Memory B cell (primary cell): ENCODE measurements at places on chromosomes 1 and 21.

DNA sequence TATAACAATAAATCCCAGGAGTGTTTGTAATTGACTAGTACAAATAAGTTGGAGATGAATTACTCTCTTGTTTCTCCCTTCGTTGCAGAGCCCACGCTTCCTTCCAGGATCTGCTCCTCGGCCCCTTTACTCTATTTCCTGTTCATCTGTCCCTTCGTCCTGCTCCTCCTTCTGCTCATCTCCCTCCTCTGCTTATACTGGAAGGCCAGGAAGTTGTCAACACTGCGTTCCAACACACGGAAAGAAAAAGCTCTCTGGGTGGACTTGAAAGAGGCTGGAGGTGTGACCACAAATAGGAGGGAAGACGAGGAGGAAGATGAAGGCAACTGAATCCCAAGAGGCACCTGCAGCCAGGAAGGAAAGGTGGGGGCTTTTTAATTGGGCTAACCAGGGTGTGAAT, 26.4 kb upstream of the TTF2 start:
- no peaks in the 10 kb centered on the region for H3K4me1 ChIP-seq
- H3K27me3 ChIP-seq = no peaks in the 10 kb centered on the region
- no peaks in the 10 kb centered on the region for H3K36me3 ChIP-seq

- H3K4me1 ChIP-seq = no peaks in the 10 kb centered on the region
- peaks cover 5% of the 10 kb centered on the region for H3K36me3 ChIP-seq
- H3K27ac ChIP-seq = no peak overlapping the region
- DNase-seq = no peak
- H3K27me3 ChIP-seq = peaks cover 2% of the 10 kb centered on the region
Measured at GRCh38 chr1:220817907-220818306, 31.2 kb downstream of the MTARC1 start.

DNA sequence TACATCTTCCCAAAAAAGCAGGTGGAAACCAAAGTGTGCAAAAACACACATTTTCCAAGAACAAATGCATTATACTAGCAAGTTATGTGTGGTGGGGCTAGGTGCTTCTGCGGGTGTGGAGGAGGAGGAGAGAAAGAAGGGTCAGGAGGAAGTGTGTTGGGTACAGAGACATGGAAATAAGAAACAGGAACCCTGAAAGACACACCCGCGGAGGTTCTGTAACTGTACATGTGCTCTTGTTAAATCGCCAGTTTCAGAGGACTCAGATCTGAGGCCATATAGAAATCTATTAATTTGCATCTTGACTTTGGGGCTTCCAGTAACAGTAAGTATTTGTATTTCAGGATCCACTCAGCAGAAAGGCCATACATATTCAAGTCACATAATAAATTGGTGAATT, 30.9 kb downstream of the ERG start:
- H3K27me3 ChIP-seq = peaks cover 5% of the 10 kb centered on the region
- H3K27ac ChIP-seq = no peak overlapping the region
- no peak for DNase-seq
- no peak overlapping the region for H3K4me3 ChIP-seq
- no peaks in the 10 kb centered on the region for H3K36me3 ChIP-seq

GRCh38 chr1:43975249-43975961, 645 bp downstream of the ATP6V0B start:
- no peak for DNase-seq
- peak overlapping the region; percentile 91 for H3K27ac ChIP-seq
- peaks cover 19% of the 10 kb centered on the region for H3K36me3 ChIP-seq

DNA sequence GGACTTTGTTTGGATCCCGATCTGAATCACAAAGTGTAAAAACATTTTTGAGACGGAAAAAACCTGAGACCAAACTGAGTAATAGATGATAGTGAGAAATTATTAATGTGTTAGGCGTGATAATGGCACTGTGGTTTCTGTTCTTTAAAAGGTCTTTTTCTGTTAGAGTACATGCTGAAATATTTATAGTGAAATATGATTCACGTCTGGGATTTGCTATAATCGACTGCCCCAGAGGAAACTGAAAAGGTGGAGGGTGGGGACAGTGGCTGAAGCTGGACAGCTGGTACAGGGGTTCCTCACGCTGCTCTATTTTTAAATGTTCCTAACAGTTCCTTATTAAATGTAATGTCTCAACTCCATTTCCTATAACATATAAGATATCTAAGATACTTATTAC, 11.2 kb downstream of the URB1 start:
- H3K36me3 ChIP-seq = peaks cover 39% of the 10 kb centered on the region
- H3K4me1 ChIP-seq = peaks cover 2% of the 10 kb centered on the region
- no peak overlapping the region for H3K27ac ChIP-seq
- no peak for DNase-seq

DNA sequence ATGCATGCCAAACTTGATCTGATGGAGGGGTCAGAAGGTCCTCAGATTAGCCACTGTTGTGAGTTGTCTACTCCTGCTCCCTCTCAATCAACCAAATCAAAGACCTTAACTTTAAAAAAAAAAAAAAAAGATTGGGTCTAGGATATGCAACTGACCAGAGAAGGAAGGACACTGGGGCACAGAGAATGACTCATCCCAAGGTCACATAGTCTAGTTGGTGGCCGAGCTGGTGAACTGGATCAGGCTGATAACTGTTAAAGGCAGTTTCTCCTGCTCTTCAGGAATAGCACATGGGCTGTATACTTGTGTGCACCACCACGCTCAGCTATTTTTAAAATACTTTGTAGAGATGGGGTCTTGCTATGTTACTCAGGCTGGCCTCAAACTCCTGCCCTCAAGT, 14.8 kb upstream of the S100A7 start:
- H3K4me3 ChIP-seq = no peak overlapping the region
- DNase-seq = no peak
- peaks cover 6% of the 10 kb centered on the region for H3K36me3 ChIP-seq
- H3K27me3 ChIP-seq = peaks cover 16% of the 10 kb centered on the region

DNA sequence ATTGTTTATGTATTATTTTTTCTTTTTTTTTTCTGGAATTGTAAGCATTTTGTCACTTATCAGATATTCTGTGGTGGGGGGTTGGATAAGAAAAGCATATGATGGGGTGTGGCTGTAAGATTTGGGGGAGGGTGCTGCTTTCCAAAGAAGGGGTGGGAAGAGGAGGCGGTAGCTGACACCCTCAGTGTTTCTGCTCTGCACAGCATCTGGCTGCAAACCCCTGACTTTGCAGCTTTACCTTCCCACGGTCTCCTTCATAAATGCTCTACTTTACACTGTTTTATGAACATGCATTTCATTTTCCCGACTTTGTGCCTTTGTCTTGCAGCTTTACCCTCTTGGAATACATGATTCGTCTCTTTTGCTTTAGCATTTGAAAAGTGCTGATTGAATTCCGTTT, 7.6 kb downstream of the FMN2 start:
- no peak overlapping the region for H3K27ac ChIP-seq
- peaks cover 7% of the 10 kb centered on the region for H3K27me3 ChIP-seq
- no peak overlapping the region for H3K4me3 ChIP-seq
- DNase-seq = no peak
- H3K4me1 ChIP-seq = no peaks in the 10 kb centered on the region

DNA sequence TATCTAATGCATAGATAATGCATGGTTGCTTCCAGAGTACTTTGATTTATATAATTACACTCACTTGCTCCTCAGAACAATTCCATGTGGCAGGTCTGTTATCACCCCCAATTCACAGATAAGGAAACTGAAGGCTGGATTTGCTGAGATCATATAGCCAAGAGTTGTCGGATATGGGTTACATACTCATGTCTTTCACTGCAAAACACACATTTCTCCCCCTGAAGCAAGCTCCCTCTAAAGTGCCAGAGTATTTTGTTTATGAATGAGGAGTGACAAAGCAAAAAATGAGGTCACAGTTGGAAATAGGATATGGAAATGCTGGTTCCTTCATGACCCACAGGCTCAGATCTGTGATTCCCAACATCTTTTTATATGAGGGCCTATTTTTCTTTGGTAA, 134.2 kb downstream of the ROR1 start:
- H3K27me3 ChIP-seq = peaks cover 9% of the 10 kb centered on the region
- no peak overlapping the region for H3K4me3 ChIP-seq
- no peaks in the 10 kb centered on the region for H3K36me3 ChIP-seq
- DNase-seq = no peak
- H3K4me1 ChIP-seq = peaks cover 5% of the 10 kb centered on the region

- H3K27me3 ChIP-seq = no peaks in the 10 kb centered on the region
- H3K4me1 ChIP-seq = peaks cover 29% of the 10 kb centered on the region
- H3K4me3 ChIP-seq = peak overlapping the region; percentile 96
- no peak for DNase-seq
- H3K27ac ChIP-seq = peak overlapping the region; percentile 93
- H3K36me3 ChIP-seq = peaks cover 7% of the 10 kb centered on the region
Measured at GRCh38 chr1:88890791-88891317, 513 bp downstream of the GTF2B start.

DNA sequence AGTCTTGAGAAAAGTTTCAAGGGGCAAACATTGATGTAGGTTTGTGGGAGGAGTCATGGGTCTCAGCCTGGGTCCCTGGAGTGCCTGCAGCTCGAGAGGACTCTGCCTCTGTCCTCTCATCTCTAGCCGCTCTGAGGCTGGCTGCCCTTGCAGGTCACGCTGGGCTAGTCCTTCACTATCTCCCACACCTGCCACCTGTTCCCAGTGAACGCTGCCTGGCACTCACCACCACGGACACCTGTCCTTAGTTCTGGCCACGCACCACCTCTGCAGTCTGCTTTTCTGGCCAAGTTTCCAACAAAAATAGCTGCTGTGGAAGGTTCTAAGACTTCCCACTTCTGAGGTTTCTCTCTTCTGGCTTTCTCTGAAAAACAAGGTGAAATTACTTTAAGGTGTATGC, 52.5 kb downstream of the SH3BGR start:
- peaks cover 5% of the 10 kb centered on the region for H3K36me3 ChIP-seq
- H3K4me3 ChIP-seq = no peak overlapping the region
- H3K27me3 ChIP-seq = no peaks in the 10 kb centered on the region

DNA sequence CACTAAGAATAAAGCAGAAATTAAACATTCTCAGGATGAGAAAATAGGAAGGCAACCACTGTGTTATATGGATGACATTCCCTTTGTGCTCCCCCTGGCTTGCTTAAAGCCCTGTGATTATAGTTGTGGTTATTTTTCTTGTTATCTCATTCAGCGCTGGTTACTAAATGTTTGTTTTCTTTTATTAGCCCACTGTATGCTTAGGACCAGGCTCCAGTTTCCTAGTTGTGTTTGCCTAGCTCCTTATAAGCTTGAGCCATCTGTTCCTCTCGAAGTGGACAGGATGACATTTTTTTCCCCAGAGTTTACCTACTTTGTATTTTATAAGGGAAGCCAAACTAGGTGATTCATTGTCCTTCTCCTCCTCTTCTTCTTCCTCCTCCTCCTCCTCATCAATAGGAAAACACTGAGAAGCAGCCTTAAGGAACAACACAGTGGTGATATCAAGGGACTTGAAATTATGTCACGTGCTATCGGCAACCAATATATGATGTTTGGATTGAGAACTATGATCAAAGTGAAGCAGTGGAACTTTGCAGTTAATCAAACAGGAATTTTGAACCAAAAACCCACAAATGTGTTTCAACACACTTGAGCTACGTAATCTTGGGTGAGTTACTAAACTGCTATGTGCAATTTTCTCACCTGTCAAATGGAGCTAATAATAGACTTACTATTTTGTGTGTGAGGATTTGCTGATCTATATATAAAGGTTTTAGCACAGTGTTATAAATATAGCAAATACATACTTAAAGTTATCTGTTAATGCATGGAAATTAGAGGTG, 35.1 kb upstream of the RGS7 start:
- H3K27me3 ChIP-seq = peaks cover 5% of the 10 kb centered on the region
- no peak overlapping the region for H3K27ac ChIP-seq
- no peak for DNase-seq
- H3K4me3 ChIP-seq = no peak overlapping the region

DNA sequence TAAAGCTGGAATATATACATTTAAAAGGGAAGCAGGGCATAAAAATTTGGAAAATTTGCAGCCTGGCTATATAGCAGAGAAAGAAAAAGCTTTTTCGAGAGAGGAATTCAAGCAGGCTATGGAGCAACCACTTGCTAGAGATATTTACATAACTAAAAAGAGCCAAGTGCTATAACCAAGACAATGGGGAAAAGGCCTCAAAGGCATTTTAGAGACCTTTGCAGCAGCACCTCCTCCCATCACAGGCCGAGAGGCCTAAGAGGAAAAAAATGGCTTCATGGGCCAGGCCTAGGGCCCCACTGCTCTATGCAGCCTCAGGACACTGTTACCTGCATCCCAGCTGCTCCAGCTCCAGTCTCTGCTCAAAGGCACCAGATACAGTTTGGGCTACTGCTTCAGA, 37.0 kb downstream of the CAPN9 start:
- peaks cover 8% of the 10 kb centered on the region for H3K27me3 ChIP-seq
- H3K4me3 ChIP-seq = no peak overlapping the region
- DNase-seq = no peak

DNA sequence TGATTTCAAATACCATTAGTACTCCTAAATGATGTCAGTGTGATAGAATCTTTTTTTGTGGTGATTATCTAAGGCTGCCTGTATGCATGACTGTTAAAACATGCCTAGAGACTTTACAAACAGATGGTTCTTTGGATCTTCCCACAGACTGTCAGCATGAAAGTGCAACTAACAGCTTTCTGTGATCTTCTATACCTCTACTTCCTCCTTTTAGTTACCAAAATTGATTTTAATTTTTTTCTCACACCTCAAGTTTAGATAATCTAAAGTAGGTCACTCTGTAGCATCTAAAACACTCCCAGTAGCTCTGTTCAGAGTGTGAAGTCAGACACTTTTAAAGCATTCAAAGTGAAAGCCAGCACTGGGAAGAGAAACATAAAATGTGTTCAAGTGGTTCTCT, 534.5 kb downstream of the PTPRC start:
- H3K27ac ChIP-seq = no peak overlapping the region
- peaks cover 3% of the 10 kb centered on the region for H3K27me3 ChIP-seq
- H3K4me1 ChIP-seq = peaks cover 18% of the 10 kb centered on the region
- H3K4me3 ChIP-seq = no peak overlapping the region
- peak; percentile 5 for DNase-seq

- H3K4me3 ChIP-seq = no peak overlapping the region
- DNase-seq = peak; percentile 9
- peak overlapping the region; percentile 66 for H3K27ac ChIP-seq
- H3K4me1 ChIP-seq = peaks cover 19% of the 10 kb centered on the region
- no peaks in the 10 kb centered on the region for H3K36me3 ChIP-seq
Measured at GRCh38 chr1:58854576-58854975, 70.7 kb upstream of the JUN start.

- no peak overlapping the region for H3K4me3 ChIP-seq
- H3K36me3 ChIP-seq = no peaks in the 10 kb centered on the region
- no peak for DNase-seq
- peaks cover 9% of the 10 kb centered on the region for H3K27me3 ChIP-seq
- H3K27ac ChIP-seq = no peak overlapping the region
- H3K4me1 ChIP-seq = peaks cover 2% of the 10 kb centered on the region
Measured at GRCh38 chr1:2449636-2450454, 26.2 kb upstream of the PLCH2 start.
